ENCODE measurements at places on chromosomes 6 and 20.

DNA sequence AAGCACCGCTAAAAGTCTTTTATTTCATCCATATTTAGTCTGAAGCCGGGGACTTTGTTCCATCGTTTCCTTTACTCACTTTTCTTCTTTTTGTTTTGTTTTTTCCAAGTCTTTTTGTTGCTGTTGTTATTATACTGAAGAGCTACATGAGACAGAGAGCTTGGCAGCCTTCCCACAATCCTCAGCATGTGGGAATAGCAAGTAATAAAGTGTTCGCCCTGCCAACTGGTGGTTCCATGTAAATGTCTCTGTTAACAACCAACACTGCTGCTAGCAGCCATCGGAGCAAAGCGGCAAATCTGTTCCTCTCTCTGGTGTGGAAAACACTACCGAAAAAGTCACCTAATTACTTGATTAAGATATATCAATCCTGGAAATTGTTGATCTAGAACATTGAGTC lies 437.8 kb upstream of the ID4 start:
- DNase-seq, result no peak

DNA sequence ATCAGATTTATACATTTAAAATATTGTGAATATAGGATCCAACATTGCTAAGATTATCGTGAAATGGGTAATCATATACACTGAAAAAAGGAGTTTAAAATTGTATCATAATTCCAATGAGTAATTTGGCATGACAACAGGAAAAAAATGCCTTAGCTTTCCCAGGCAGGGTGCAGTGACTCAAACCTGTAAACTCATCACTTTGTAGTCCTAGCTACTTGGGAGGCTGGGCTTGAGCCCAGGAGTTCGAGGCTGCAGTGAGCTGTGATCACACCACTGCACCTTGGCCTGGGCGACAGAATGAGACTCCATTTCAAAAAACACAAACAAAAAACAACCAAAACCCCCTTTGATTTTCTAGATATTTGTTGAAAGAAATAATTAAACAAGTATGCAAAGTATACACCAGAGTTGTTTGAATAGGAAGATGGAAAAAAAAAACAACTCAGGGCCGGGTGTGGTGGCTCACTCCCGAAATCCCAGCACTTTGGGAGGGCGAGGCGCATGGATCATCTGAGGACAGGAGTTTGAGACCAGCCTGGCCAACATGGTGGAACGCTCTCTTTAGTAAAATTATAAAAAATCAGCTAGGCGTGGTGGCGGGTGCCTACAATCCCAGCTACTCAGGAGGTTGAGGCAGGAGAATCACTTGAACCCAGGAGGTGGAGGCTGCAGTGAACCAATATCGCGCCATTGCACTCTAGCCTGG lies 98.7 kb downstream of the TRERF1 start:
- no peak for DNase-seq

DNA sequence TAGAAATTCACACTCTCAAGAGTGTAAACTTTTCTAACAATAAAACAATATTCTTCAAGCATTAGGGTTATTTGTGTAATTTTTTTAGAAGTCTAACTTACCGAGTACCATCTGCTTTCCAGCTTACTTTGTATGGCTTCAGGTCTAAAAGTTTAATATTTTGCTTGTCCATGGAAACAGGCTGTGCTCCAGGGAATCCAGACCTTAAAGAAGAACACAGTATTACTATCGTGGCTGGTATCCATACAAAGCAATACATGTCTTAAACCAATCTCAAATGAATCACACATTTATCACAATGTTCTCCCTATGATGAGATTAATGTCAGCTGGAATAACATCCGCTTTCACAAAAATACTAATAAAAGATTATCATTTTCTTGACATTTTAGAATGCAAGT lies 73.0 kb downstream of the RNGTT start:
- no peak for DNase-seq

DNA sequence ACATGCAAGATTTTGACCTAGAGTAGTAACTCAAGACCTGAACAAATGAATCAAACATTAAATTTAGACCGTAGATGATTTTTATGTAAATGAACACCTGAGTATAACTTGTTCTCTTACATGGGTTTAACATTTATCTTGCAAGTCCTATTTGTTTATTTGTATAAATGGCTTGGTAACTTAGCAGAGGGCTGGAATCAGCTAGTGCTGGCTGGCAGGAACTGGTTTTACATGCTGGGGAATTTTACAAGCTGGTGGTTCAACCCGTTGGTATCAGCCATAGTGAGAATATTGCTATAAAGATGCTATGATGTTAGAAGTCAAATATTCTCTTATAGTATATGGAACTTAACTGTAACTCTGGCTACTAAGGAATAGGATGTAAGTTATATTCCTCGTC lies 8.9 kb downstream of the SLC22A2 start:
- DNase-seq, result no peak

DNA sequence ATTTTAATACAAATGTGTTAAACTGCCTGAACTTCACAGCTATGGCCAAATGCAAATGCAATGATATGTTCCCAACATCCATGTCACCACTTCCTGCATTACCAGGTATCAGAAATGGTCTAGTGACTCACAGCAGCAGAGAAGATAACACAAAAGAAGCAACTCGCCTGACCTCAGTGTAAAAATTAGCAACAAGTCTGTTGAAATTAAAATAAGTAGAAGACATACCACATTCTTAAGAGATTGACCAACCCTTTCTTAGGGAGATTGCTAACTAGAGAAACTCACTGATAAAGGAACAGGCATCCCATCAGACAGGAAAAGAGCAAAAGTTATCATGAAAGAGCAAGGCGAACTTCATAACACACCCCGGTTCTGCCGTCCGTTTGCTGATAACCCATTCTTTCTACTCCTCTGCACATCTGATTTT lies 45.1 kb downstream of the RNASET2 start:
- no peak for DNase-seq

GRCh38 chr6:130233330-130233729 lies 10.6 kb upstream of the SAMD3 start:
- no peak for DNase-seq

DNA sequence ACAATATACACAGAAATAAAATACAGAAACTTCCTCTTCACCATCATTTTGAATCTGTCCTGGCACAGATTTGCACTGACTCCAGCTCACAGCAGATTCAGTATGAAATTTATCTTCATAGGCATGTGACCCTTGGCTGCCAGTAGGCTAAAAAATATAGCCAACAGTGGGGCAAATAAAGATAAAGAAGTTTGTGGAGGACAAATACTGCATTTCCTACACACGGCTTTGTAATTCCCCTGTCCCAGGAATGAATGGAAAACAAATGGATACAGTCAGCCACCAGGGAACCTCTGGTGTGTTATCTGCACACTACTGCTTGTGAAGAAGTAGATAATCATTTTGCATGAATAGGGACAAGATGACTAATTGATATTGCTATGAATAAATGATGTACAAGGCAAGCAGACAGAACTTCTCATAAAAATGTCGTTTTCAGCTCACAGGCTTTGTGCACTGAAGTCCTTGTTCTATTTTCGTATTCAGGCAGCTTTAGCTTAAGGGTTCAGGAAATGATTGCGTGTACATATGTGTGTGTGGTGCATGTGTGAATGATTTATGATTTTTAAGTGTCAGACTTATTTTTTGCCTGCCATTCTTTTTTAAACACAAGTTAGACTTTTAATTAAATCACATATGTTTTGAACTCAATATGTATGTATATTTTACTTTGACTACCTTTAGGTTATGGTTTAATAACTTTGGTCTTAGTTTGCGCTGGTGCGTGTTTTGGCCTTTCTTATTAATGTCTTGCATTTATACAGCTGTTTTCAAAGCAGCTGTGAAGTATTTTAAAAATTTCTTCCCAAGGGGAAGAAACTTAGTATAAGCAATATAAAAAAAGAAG lies 543.8 kb upstream of the JAG1 start:
- DNase-seq, result no peak

GRCh38 chr6:145813285-145814034 lies 1.1 kb downstream of the FBXO30 start:
- DNase-seq, result no peak

- DNase-seq, result no peak
Measured at GRCh38 chr20:44571362-44571988, 10.9 kb upstream of the PKIG start.

DNA sequence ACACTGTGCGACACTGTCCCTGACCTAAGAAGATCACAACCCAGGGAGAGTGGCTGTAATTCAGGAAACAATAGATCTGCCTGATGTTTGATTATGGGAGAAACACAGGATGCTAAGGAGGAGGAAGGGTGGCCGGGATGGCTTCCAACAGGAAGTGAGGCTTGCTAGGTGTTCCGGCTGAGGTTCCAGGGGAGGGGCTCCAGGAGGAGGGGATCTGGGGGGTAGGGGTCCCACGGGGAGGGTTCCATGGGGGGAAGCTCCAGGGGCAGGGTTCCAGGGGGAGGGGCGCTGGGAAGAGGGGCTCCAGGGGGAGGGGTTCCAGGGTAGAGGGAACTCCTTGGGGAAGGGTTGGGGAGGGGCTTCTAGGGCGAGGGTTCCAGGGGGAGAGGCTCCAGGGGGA lies 48.6 kb downstream of the DAAM2 start:
- DNase-seq, result no peak

DNA sequence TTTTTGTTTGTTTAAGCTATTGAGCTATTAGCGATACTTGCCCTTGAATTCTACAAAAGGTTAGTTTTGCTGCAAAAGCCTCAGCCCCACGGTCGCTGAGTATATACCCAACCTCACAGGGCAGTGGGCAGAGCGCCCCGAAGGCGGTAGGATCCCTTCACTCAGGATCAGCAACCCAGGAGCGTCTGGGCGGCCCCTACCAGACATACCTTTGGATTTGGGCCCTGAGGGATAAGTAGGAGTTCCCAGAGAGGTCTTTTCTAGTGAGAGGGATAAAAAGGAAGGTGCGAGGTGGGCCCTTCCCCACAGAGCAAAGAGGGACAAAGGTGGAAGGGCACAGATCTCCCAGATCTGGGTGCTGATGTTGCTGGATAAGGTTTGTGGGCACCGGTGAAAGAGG lies 6.1 kb downstream of the SASH1 start:
- DNase-seq, result no peak

GRCh38 chr6:100281471-100281901 lies 183.2 kb downstream of the SIM1 start:
- DNase-seq, result no peak

- no peak for DNase-seq
Measured at GRCh38 chr6:168058691-168059551, 20.1 kb downstream of the FRMD1 start.

- DNase-seq, result no peak
Measured at GRCh38 chr6:34435916-34436315, 10.0 kb upstream of the RPS10 start.

- DNase-seq, result no peak
Measured at GRCh38 chr6:131886517-131886916, 64.7 kb downstream of the CCN2 start.

GRCh38 chr20:48380661-48381060 lies 447.1 kb downstream of the PREX1 start:
- no peak for DNase-seq

DNA sequence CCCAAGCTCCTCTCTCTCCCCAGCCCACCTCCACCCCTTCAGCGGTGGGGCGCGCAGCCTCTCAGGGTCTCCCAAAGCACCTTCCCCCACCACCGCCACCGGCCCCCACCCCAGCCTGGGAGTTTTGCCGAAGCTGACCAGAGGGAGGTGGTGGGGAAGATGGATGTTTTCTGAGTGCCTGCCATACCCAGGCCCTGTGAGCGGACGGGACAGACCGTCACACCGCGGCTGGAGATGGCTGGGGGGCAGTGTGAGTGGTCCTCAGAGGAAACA lies 5.7 kb downstream of the C20orf204 start:
- no peak for DNase-seq

DNA sequence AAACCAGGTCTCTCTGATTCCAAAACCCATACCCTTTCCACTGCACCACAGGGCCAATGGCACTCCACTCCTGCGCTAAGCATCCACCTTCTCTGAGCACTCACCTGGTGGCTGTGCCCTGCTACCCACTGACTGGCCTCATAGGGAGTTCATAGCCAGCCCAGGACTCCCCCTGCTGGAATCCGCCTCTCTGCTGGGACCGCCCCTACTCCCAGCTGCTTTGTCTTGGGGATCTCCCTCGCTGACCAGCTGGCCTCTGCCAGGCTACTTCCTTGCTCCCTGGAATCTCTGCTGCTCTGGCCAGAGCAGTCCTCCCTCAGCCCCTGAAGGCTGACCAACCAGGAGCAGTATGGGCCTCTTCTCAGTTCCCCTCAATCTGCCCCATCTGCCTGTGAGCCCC lies 129.7 kb downstream of the FAXC start:
- no peak for DNase-seq

DNA sequence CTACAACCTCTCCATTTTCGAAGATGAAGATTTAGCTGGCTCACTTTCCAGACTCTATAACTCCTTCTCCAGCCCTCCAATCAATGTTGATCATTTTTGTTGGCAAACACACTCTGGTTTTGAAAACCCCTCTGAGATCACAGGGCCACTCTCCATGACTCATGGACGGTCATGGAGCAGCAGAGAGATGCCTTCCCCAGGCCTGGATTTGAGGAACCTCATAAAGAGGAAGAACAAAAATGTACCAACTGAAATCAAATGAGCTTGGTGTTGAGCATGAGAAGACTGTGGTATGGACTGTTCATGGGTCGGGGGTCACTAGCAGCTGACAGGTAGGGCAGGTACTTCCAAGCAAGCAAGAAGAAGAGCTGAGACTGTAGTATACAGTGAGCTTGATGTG lies 112.8 kb upstream of the INSM1 start:
- no peak for DNase-seq

- DNase-seq, result no peak
Measured at GRCh38 chr20:44036441-44036840, 121.8 kb downstream of the TOX2 start.

- DNase-seq, result no peak
Measured at GRCh38 chr6:16925461-16925860, 164.2 kb upstream of the ATXN1 start.

DNA sequence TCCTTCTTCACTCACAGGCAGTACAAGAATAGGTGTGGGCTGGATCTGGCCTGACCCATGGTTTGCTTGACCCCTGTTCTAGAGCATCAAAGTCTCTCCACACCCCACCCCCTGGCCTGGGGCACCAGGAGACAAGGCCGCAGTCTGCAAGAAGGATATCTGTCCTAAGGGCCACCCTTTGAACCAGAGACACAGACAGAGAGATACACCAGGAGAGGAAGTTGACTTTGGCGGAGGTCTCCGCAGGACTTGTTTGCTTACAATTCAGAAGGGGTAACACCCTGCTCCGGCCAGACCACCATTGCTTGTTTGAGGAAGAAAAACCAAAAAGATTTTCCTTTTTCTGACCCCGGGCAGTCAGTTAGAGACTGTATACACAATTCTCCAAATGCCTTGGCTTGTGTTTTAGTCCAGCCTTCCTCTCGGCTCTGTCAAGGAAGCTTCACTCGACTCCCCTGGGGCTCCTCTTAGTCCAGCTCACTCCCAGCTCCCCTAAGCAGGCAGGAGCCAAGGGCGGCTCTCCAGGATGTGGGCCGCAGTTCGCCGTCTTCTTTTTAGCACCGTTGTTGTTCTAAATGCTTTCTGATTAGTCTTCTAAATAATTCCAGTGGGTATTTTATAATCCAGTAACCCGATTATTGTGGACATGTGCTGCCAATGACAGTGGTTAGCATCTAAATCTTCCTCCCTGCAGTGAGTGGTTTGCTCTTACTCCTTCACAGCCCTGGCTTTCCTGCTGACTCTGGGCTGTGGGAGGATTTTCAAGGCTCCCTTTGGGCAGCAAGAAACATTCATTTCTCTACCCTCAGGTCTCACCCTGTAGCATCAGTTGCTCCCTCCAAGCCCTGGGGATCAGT lies 58.6 kb upstream of the MRPS10 start:
- no peak for DNase-seq

GRCh38 chr6:135440087-135440792 lies 57.3 kb downstream of the AHI1 start:
- no peak for DNase-seq
